ENCODE measurements at places on chromosomes 5 and 9.

- DNase-seq = peak; percentile 14
Observed at GRCh38 chr9:7536310-7536939, 263.2 kb downstream of the DMAC1 start.

DNA sequence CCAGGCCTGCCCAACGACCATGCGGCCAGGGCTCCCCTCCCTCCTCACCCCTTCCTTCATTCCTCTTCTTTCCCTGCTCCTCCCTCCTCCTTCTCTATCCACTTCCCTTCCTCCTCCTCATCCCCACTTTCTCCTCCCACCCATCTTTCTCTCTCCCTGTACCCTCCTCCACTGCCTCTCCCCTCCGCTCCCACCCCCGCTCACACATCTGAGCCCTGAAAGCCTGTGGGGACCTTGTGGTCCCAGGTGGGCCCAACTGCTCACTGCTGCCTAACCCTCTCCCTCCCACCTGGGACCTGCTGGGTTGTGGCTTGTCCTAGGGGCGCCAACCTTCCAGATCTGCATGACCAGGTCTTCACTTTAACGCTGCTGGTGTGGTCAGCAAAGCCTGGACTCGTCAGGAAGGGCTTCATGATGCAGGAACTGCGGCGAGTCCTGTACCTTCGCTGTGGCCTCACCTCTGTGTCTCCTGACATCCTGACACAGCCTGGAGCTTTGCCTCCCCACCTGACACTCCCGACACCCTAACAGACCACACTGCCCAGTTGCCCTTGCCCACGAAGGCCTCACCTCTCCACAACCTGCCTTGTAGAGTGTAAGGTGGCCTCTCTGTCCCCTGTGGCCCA, 34.6 kb downstream of the C5orf15 start:
- no peak for DNase-seq

DNA sequence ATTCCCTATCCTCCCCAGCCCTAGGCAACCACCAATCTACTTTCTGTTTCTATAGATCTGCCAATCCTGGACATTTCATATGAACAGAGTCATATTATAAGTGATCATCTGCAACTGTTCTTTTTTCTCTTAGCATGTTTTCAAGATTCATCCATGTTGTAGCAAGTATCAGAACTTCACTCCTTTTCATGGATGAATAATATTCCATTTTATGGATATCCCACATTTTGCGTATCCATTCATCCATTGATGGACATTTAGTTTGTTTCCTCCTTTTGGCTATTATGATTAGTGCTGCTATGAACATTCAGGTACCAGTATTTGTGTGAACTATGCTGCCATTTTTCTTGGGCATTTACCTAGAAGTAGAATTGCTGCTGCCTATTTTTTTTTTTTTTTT, 51.3 kb upstream of the HAND1 start:
- no peak for DNase-seq

DNA sequence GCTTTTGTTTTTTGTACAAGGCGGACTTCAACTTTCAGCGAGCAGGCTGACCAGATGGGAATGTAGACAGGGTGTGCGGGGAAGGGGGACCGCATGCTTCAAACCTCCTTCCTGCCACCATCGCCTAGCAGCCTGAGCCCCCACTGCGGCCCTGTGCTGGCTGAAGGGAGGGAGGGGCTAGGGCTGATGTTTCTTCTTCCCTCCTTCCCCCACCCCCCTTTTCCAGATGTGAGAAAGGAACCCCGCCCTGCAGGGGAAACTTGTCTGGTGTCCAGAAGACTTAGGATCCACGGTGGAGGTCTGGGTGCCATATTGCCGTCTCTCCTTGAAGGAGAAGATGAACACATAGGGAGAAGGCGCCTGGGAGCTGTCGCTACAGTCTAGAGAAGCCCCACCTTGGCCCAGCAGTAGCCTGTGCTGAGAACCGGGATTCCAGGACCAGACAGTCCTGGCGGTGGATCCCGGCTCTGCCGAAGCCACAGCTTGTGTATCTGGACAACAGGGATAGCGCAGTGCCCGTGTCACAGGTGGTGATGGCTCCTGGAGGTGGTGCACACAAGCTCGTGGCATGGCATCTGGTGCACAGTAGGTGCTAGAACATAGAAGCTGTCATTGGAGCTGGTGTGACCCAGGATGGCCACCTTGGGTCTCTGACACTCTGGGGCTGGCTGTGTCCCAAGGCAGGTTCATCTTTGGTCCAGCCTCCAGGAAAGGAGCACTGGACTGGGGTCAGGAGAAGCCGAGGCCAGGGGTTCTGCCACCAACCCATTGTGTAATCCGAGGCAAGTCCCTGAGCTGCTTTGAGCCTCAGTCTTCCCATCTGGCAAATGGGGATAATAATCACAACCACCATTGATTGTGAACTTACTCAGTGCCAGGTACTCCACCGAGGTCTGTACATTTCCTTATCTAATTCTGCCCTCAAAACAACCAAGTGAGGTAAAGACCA, 205.6 kb downstream of the C9orf50 start:
- DNase-seq = no peak

- no peak for DNase-seq
Observed at GRCh38 chr9:20698782-20699181, 14.7 kb downstream of the FOCAD start.

GRCh38 chr9:14478175-14479162, 164.5 kb upstream of the NFIB start:
- no peak for DNase-seq

DNA sequence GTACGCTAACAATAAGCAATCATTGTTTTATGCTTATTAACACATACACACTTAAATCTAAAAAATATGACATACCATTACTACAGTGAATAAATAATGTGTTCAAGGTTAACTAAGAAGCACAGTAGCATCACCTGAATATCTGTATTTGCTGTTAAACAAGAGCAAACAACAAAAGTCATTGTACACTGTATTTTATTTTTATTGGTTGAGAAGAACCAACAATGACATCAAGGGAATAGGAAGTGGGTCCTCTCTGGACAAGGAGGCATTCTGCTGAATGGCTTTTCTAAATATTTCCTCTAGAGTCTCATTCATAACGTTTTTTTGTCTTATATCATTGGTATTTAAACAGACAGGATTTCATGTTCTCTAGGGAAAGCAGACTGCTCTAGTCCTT, 460.4 kb downstream of the CDH9 start:
- DNase-seq = no peak

GRCh38 chr5:179833056-179833708, 12.5 kb downstream of the SQSTM1 start:
- DNase-seq = no peak
